ENCODE measurements at places on chromosomes 3 and 15.

DNA sequence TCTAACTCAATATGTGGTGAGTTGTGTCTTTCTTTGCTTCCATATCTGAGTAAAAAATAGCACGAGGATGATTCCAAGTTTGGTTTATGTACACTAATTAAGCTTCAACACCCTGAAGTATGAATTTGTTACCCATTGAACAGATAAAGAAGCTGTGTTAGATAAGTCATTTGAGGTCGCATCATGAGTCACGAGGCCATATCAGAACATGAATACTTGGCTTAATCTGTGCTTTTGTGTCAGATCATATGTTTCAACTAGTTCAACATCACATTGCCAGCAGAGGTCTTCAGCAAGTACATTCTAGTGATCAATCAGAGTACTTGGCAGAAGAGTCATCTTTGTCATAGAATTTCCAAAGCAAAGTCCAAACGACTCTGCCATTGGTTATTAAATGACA, 26.3 kb upstream of the MITF start:
- no peak for DNase-seq

- DNase-seq = no peak
Measured at GRCh38 chr15:70810916-70811578, 42.9 kb downstream of the LARP6 start.

DNA sequence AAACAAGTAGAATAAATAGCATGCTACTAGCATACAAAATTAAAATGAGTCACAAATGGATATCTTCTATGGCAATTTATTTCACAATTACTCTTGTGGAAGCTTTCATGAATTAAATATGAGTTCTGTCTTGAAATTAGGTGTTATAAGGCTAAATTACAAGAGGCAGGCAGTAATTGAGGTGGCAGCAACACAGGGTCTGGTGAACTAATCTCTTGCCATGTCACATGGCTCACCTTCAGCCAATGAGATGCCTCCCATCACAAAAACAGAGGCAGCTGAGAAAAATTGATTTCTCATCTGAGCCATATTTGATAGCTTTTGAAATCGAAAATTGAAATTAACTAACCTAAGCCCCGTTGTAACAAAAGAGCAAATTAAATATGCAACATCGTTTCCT, 268.8 kb downstream of the NR2F2 start:
- DNase-seq = no peak

GRCh38 chr3:112615989-112616731, 24.8 kb downstream of the CCDC80 start:
- DNase-seq = no peak

- no peak for DNase-seq
Measured at GRCh38 chr15:31317421-31318327, 9.0 kb upstream of the KLF13 start.

DNA sequence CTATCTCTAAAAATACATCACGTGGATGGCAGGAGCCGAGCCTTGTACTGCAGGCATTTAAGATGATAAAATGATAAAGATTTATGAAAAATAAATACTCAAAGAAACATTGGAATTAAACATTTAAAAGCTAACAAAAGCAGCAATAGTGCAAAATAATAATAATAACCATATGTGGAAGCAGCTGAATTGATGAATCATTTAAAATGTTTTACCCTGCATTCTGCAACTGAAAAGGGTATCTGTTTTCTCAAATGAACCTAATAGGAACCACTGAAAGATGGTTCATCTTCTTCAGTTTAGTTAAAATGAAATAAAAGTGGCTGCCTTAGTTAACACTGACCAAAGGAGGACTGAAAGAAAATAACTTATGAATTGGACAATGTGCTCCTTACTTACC, 436.1 kb downstream of the TUSC7 start:
- no peak for DNase-seq

DNA sequence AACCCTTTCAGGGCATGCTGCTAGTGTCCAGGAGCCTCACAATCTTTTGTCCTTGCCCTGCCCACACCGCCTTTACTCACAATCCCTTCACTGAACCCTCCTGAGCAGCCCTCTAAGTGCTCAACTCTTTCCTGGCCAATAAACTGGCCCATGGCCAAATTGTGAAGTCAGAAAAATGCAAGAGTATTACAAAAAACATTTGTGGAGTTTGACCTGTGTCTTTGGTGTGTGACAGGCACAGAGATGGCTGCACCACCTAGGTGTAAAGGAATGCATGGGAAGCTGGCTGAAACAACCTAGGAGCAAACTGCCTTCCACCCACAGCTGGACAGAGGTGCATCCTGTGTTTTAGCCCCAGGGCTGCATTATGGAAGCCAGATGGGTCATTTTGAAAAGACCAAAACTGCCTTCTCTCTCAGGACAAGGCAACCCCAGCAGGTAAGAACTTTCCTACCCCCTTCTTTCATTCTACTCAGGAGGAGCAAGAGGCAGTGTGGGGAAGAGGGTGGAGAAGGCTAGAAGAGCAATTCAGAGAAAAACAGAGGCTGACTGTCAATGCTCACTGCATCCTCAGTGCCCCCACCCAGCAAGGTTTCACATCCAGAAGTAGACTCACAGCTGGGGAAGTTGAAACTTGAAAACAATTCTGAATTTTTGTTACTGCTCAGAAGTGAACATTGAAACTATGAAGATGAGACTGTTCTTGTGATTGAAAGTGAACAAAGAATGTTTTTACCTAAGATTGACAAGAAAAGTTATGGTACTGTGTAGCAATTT, 78.6 kb downstream of the TRIM42 start:
- no peak for DNase-seq

- DNase-seq = no peak
Measured at GRCh38 chr3:187064210-187065115, 74.8 kb downstream of the RPL39L start.

GRCh38 chr3:151476344-151477018, 15.6 kb upstream of the IGSF10 start:
- DNase-seq = no peak

DNA sequence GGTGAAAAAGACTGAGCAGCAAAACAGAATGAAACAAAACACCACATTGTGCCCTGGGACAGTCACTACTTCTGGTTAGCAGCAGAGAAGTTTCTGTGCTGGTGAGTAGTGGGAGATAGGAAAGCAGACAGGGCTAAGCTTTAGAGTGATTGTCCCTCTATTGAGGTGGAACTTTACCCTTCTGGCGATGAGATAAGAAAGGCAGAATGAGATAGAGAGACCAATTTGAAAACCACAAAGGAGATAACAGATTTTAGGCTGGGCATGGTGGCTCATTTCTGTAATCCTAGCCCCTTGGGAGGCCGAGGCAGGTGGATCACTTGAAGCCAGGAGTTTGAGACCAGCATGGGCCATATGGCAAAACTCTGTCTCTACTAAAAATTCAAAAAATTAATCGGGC, 208.5 kb downstream of the TBL1XR1 start:
- DNase-seq = no peak
